ENCODE measurements at places on chromosomes 5 and 9.
A peak's percentile ranks its signal among the peaks of the same experiment; 100 is the strongest.

DNA sequence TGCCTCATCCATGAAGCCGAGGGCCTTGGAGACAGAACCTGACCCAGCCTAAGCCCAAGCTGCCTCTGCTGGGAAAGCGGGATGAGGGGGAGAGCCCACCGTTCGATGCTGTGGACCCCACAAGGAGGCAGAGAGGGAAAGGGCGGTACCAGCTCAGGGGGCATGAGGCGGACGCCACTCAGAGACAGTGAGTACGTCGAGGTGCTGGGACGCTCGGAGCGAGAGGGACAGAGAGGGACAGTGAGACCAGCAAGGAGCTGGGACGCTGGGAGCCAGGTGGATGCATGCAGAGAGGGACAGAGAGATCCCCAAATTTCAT, 33.6 kb downstream of the EXD3 start:
- DNase-seq, result no peak

DNA sequence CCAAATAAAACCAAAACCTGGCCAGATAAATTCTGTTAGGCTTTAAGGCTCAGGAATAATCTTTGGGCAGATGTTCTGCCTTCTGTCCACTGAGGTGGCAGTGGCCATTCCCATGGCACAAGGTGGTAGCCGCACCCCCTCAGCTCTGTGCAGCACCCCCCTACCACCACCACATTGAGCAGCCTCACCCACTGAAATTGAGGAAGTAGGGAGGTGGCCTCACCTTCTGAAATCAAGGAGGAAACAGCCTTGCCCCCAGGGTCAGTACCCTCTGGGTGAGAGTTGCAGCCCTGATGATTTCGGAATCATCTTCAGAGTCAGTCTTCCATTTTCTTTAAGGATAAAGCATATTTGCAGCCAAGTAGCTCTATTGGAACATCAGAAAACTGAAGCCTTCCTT, 204.8 kb upstream of the PIK3R1 start:
- DNase-seq, result no peak

DNA sequence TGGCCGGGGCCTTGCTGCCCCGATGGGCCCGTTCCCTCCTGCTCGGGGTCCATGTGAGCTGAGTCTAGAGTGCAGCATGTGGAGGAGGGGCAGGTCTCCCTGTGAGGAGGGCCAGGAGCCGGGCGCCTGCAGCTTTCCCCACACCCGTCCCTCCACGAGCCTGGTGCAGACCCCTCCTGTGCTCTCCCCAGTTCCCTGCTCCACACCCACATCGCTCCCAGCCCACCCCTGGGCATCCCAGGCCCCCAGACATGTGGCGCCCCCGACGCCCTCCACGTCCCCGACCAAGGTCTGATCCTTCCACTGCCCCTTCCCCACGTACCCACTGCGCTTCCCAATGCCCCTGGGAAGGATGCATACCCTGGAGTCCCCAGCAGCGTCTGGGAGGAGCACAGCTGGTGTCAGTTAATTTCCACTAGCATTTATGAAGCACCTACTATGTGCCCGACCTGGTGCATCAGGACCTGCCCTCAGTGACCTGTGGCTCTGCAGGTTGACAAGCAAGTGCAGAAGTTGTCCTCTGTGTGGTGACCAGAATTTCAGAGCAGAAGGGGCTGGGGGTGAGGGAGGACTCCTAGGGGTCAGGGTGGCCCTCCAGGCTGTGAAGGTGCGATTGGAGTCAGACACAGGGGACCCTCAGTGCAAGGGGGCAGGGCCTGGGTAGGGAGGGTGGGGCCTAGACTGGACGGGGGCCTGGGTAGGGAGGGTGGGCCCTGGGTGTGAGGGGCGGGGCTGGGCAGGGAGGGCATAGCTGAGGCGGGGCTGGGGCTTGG, 10.8 kb upstream of the SLC6A18 start:
- DNase-seq, result no peak

- no peak for DNase-seq
These were observed 16.1 kb upstream of the MARCHF3 start for GRCh38 chr5:127046343-127047072.

GRCh38 chr9:125756518-125756917, 9.3 kb downstream of the PBX3 start:
- DNase-seq, result no peak

DNA sequence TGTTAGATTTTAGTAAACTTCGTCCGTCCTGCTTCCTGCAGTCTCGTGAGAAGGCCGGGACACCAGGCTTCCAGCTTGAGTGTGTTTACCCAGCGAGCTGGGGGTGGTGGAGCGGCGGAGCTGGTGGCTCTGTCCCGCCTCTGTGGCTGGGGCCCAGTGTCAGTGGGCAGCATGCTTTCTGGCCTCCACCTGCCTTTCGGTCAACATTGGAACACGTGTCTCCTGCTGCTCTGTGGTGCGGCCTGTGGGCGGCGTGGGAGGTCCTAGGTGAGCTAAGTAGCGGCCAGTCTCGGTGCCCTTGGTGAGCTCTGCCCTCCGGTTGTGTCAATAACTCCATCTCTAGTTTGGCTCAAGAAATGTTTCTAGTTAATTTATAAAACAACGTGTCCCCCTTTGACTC, 125.9 kb downstream of the GADD45G start:
- DNase-seq, result no peak

DNA sequence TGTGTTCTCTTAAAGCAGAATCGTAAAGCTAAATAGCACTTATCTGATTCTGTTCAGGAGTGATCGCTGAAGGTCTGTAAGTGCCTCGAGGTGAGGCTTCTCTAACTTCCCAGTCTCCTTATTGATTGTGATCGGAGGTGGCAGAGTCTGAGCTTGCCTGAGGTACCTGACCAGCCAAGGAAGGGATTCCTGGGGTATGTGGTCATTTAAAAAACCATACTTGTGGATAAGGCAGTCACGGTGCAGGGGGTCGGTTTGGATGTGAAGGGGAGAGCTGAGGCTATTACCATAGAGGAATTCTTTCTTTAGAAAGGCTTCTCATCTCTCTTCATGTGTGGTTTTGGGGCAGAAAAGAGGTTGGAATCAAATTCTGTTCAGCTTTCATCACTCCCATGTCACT, 193.7 kb downstream of the TLE4 start:
- DNase-seq, result no peak

DNA sequence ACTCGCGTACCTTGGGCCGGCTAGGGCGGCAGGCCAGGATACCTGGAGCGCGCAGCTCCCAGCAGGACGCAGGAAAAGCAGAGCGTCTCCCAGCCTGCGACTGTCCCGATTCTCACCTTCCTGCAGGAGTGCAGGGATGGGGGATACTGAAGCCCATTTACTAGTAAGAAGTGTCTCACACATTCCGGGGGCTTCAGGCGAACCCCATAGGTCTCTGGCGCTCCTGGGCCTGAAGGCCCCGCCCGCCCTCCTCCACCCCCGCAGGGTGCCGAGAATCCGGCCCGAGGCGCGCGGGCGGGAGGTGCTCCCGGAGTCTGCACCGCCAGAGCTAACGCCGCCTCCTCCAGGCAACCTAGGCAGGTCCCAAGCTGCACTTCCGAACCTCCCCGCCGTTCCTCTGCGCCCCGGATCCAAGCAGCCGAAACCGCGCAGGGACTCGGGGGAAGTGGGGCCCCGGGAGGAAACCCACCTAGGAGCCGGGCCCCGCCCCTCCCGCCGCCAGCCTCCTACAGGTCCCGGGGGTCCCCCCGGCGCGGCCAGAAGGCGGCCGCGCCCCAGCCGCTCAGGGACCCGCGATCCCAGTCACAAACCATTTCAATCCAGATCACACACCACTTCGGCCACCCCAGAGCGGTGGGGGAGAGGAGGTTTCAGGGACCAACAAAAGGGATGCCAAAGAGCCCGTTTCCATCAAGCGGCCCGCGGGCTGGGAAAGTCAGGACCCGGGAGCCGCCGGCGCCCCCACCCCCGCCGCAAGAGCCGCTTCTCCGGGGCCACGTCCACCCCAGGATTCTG, 1.2 kb downstream of the ROR2 start:
- DNase-seq, result peak; percentile 78

GRCh38 chr5:66138637-66139317, 5.3 kb upstream of the SREK1 start:
- DNase-seq, result no peak

DNA sequence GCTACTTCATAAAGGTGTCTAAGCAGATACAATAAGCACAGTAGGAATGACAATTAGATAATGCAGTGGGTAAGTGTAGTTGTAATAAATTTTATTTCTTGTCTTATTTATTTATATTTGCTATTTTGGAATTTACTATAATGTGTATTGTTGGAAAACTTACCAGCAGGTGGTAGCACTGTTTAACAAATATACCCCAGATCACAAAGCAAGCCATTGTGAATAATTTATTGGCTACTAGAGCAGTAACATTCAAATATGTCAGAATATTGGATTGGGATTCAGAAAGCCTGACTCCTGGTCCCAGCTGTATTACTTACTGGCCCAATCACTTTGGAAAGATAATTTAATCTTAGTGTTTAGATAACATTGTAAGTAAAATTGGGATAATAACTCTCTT, 78.0 kb downstream of the ISOC1 start:
- DNase-seq, result no peak

DNA sequence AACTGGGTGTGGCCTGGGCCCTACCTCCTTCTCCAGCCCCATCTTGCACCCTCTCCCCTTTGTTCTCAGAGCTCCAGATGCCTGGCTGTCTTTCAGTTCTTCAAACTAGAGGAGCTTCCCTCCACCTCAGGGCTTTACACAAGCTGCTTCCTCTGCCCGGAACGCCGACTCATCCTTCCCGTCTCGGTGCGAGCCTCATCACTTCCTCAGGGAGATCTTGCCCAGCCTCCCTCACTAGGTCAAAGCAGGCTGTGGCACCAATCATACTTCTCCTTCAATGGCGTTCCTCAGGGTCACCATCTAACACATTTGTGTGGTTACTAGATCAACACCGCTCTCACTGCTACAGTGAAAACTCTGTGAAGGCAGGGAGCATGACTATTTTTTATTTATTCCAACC, 56.2 kb upstream of the ZSWIM6 start:
- no peak for DNase-seq

DNA sequence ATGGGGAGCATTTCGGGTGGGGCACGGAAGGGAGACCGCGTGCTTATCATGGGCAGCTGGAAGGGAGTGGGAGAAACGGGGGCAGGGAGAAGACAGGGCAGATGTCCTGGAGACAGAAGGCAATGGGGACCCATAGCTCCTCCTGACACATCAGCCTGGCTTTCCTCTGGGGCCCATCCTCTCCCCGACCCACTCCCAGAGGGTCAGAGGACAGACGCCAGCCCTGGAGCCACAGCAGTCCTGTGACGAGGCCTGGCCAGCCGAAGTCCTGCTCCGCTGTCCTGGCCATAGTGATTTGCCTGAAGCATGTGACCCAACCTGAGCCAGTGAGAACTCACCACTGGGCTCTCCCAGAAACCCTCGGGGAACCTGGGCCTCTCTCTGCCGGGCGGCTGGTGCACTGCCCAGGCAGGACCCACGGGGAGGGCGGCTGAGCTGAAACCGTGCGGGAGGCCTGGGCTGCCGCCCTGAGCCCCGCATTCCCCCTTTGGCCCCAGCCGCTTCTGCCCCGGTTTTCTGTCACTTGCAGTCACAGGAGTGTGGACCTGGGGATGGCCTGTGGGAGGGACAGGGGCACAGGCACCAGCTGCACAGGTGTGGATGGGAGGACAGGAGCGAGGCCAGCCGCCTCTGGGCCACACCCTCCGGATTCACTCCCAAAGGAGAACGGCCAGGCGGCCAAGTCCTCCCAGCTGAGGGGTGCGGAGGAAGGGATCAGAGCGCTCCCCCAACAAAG, 19.8 kb downstream of the ADAMTS2 start:
- no peak for DNase-seq

GRCh38 chr5:77168161-77168878, 42.2 kb upstream of the PDE8B start:
- no peak for DNase-seq

DNA sequence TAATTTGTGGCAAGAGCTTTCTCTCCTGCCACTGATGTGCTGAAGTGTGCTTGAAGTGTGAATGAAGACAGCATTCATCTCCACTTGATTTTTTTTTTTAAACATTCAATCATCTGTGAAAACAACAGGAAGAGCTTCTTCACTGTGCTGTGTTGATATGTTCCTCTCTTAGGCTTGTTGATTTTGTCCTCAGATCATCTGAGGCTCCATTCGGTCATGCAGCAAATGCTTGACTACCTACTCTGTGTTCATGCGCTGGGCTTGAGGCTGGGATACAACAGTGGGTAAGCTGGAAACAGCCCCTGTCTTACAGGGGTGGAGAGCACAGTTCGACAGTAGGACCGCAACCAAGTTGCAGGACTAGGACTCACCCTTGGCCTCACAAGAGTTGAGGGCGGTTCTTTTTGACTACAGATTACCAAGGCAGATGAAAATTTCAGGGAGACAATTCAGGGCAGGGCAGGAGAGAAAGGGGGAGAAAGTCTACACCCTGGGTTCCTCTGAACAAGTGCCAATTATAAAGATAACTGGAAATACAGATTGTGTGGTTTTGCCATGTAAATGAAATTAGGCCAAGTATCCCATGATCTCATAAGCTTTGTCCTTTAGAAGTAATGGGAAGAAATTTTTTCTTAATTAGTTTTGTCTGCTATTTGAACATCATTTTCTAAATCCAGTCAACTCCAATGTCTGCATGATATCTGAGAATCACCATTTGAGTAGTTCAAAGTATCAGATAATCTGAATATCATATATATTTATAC, 31.0 kb upstream of the F2R start:
- DNase-seq, result no peak

GRCh38 chr5:111385970-111386831, 126.1 kb downstream of the STARD4 start:
- peak; percentile 74 for DNase-seq

DNA sequence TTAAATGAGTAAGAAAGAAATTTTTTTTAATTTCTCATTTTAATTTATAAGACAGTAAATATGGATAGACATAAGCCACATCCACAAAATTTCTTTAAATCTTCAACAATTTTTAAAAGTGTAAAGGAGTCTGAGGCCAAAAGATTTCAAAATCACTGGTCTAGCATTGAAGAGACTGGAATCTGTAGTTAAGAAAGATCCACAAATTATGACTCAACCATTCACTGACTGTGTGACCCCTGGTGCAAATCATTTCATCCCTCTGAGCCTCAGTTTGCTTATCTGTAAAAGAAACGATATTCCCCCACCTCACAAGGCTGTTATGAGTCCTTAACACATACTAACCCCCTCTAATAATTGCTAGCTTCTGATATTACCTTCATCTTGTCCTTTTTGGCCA, 98.5 kb downstream of the EBF1 start:
- DNase-seq, result no peak

- DNase-seq, result no peak
These were observed 2.8 kb downstream of the LHX2 start for GRCh38 chr9:124014211-124014955.

GRCh38 chr9:129769669-129770068, 16.8 kb upstream of the PTGES start:
- DNase-seq, result no peak

DNA sequence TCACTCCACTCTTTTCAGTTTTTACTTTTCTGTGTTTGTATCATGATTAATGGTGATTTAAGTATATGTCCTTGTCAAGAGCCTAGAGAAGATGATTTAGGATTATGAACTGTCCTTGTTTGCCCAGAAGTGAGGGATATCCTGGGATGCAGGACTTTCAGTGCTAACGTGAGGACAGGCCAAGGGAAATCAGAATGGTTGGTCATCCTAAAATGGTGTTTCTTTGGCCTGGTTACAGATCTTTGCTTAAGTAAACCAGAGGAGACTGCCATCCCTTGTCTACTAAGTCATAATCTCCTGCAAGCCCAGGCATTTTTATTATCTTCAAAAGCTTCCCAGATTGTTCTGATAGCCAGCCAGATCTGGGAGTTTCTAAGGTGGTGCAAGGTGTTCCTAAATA, 22.3 kb upstream of the DPYSL3 start:
- DNase-seq, result no peak

Data from D341Med (cell line).